WTC11 (cell line): ENCODE measurements at places on chromosomes 7 and 10. TPM values are rescaled to one million over a fixed set of nuclear protein-coding genes. Genes with fewer than 3 reads are reported as not detected.
A peak's percentile ranks its signal among the peaks of the same experiment; 100 is the strongest.

- no peak for DNase-seq
These were observed 118.1 kb downstream of the CTTNBP2 start for GRCh38 chr7:117755136-117755535.

DNA sequence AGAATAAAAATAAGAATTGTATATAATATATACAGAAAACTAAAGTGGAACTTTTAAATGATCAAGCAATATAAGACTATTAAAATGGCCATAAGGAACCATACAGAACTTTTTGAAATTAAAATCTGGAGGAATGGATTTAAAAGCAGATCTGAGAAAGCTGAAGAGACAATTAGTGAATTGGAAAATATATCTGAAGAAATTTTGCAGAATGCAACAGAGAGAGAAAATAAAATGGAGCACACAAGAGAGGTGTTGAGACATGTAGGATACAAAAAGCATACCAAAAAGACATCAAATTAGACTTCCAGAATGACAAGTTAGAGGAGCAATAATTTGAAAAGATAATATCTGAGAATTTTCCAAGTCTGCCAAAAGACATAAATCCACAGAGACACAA is 169.6 kb downstream of the VTI1A start:
- DNase-seq: no peak

- DNase-seq: no peak
These were observed 153.2 kb downstream of the TCF7L2 start for GRCh38 chr10:113103131-113103840.

- DNase-seq: peak; percentile 43
These were observed 987 bp downstream of the INA start for GRCh38 chr10:103277713-103278536.

DNA sequence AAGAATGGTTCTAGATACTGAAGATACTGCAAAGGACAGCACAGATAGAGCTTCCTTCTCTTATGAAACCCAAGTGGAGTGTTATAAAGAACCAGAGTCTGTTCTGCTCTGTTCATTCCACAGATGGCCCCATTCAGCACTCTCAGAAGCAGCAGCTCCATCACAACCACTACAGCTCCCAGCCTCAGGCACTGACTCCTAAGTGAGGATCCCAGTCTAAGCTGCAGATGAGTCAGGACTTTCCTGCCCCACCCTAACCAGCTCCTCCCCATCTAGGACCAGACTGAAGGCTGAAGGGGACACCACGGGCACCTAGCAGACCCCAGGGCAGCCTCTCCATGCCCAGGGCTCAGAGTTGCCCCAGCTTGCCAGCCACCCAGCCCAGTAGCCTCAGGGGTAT is 379.8 kb downstream of the GRID1 start:
- DNase-seq: no peak

Gene PDE1C
- total RNA-seq: 0.37 to 0.55 TPM (median 0.41 TPM) in 3 replicates

Gene CALN1
- total RNA-seq: 9.7 to 11.0 TPM (median 10.5 TPM) in 3 replicates

DNA sequence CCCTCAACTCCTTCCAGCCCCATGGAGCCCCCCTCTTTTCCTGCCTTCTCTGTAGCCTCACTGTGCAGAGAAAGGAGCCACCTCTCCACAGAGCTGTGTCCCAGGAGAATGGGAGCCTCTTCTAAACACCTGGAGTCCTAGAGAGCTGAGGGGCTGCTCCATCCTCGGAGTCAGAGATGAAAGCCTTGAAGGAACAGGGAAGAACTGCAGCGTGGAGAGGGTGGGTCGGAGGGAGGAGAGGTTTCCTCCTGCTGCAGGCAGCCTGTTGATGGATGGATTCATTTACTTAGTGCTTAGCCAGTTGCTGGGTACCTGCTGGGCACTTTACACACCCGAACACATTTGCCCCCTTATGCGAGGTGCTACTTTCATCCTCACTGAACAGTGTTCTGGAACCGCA is 39.0 kb downstream of the C10orf120 start:
- no peak for DNase-seq

GRCh38 chr7:116689790-116690259 is 17.8 kb downstream of the MET start:
- no peak for DNase-seq

- no peak for DNase-seq
These were observed 137.9 kb downstream of the KLF6 start for GRCh38 chr10:3647074-3647473.

DNA sequence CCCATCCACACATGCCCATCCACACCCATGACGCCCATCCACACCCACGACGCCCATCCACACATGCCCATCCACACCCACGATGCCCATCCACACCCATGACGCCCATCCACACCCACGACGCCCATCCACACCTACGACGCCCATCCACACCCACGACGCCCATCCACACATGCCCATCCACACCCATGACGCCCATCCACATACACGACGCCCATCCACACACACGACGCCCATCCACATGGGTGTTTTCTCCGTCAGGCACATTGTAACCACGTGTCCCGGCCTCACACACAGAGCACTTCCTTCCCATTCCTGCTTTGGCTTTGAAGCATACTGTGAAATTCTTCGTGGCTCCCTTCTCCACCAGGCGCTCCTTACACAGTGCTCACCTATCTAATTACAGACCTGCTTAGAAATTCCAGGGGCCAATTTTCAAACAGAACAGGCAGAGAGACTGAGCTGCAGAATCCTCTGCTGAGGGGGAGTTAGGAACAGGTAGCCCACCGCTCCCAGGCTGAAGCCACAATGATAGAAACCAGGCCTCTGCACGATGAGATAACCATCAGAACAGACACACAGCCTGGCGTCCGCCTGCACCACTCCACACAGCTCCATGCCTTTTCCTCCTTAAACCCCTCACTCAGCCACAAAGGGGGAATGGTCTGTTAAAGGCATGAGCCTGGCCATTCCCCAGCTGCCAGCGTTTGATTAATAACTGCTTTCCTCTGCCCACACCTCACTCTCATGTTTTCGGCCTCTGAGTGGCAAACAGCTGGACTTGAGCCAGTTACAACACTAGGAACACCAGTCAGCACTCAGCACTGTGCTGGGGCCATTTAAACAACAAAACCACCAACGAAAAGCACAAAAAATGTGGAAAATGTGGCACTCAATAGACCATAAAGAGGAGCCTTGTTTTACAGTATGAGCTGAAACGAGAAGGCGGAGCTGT is 501.6 kb downstream of the PTPRN2 start:
- no peak for DNase-seq

Gene AVPI1
- 8.1 to 9.8 TPM (median 9.0 TPM) in 3 replicates for total RNA-seq

Gene FBXL13
- 1.4 to 2.2 TPM (median 1.7 TPM) in 3 replicates for total RNA-seq

DNA sequence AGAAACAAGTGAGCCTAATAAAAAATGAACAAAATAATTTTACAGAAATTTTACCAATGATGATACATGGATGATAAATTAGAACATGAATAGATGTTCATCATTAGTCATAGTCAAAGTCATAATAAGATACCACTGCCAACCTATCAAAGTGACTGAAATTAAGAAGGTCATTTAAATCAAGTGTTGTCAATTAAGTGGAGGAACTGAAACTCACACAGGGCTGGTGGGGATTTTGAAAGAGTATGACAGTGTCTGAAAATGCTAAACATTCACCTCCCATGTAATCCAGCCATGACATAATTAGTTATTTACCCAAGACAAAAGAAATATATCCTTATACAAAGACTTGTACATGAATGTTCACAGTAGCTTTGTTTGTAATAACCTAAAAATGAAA is 57.1 kb upstream of the DYNC1I1 start:
- no peak for DNase-seq

DNA sequence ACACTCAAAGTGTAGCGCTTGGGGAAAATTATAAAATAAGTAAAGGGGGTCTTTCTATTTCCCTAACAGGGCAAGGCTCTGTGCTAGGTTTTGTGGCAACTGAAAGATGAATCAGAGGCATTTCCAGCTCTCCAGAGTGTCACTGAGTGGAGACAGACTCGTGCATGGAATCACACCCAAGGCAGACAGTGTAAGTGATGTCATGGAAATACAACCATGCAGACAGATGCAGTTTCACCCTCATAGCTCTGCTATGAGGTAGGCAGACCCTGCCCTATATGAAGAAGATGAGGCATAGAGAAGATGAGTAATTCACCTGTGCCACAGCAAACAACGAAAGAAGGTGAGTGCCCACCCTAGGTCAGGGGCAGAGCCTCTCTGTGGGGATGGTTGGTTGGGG is 57.2 kb upstream of the PITRM1 start:
- no peak for DNase-seq

DNA sequence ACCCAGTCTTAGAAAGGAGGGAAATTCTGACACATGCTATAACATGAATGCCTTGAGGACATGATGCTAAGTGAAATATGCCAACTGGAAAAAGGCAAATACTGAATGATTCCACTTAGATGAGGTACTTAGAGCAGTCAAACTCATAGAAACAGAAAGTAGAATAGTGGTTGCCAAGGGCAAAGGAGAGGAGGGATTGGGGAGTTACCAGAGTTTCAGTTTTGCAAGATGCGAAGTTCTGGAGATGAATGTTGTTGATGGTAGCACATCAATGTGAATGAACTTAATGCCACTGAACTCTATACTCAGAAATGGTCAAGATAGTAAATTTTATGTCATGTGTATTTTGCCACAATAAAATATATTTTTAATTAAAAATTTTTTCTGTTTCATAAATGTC is 38.9 kb downstream of the DRGX start:
- no peak for DNase-seq

DNA sequence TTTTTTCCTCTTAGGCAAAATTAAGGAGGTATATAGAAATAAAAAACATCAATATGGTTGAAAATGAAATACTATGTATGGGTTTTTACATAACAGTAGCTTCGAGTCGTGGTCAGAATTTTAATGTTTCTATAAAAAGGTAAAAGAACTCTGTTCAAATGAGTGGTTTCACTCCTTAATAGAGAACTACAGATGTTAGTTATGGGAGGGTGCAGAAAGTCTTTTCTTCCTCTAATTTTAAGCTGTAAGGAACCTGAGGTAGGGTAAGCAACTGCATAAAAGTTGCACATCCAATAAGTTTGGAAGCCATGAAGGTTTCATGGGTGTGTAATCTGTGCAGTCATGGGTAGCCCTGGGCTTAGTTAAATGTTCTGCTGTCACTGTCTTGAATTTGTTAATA is 141.3 kb downstream of the SUGCT start:
- DNase-seq: no peak

Gene AGBL3
- total RNA-seq: 1.6 to 2.1 TPM (median 2.0 TPM) in 3 replicates

Gene MBL2
- not detected in 3 replicates for total RNA-seq

DNA sequence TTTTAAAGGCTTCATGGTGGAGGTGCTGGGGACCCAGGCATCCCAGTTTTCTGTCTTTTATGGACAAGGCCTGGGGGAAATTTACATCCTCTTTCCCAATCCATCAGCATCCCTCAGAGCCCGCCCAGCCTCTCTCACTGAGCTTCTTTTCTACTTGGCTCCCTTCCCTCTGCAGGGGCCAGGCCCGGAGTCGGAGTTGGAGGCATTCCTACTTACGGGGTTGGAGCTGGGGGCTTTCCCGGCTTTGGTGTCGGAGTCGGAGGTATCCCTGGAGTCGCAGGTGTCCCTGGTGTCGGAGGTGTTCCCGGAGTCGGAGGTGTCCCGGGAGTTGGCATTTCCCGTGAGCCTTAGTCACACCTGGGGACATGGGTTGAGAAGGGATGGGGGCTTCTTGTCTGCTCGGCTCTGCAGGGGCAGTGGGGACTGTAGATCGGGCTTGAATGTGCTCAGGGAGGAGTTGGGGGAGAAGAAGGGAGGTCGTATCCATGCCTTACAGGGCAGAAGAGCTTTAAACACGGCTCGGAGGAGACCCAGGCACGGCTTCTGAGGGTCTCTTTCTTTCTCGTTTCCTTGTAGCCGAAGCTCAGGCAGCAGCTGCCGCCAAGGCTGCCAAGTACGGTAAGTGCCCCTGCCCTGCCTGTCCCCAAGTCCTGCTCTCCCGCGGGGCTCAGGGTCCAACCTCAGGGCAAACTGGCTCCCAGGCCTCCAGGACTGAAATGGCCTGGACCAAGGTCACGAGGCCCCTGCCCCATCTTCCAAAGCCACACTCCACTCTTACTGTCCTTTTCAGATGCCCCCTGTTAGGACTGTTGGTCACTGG is 27.3 kb upstream of the LIMK1 start:
- DNase-seq: no peak

GRCh38 chr7:151518105-151518946 is 1.4 kb downstream of the RHEB start:
- no peak for DNase-seq
